ENCODE measurements at places on chromosomes 1 and 21. TPM values are rescaled to one million over a fixed set of nuclear protein-coding genes. Genes with fewer than 3 reads are reported as not detected.

The VASH2 gene
- 251 TPM for total RNA-seq

DNA sequence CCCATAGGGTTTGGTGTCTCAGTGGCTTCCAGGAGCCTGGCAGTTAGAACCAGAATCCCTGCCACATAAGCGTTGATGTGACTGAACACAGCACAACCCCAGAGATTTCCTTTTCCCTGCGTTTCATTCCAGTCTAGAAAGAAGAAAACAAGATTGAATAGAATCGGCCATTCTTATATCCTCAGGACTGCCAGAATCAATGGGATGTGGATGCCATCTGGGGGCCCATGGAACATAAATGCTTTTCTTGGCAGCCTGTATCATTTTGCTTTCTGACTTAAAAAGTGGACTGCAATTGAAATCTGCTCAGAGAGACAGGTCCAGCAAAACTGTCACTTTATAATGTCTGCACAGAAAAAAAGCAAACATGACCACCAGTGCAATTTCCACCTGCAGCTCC is 80.3 kb downstream of the DISC1 start:
- no peak overlapping the region for H3K27ac ChIP-seq
- no peak for DNase-seq
- H3K27me3 ChIP-seq, result no peaks in the 10 kb centered on the region
- H3K36me3 ChIP-seq, result no peaks in the 10 kb centered on the region

The CELA3B gene
- total RNA-seq, result 6.7 TPM

The KDM1A gene
- total RNA-seq, result 226 TPM

The AGTRAP gene
- 101 TPM for total RNA-seq

The ANKRD35 gene
- total RNA-seq, result 2.9 TPM

GRCh38 chr1:30538993-30539867 is 184.2 kb downstream of the MATN1 start:
- no peaks in the 10 kb centered on the region for H3K27me3 ChIP-seq
- no peak overlapping the region for H3K27ac ChIP-seq
- no peak for DNase-seq
- peaks cover 10% of the 10 kb centered on the region for H3K4me1 ChIP-seq
- H3K4me3 ChIP-seq, result no peak overlapping the region

- H3K4me3 ChIP-seq, result no peak overlapping the region
- no peak for DNase-seq
- no peaks in the 10 kb centered on the region for H3K4me1 ChIP-seq
- H3K27ac ChIP-seq, result no peak overlapping the region
- peaks cover 4% of the 10 kb centered on the region for H3K27me3 ChIP-seq
Measured at GRCh38 chr1:152436593-152437496, 22.8 kb upstream of the CRNN start.

GRCh38 chr21:27805696-27806095 is 838.8 kb upstream of the ADAMTS5 start:
- no peak overlapping the region for H3K27ac ChIP-seq
- H3K36me3 ChIP-seq, result no peaks in the 10 kb centered on the region
- H3K4me1 ChIP-seq, result peaks cover 2% of the 10 kb centered on the region

DNA sequence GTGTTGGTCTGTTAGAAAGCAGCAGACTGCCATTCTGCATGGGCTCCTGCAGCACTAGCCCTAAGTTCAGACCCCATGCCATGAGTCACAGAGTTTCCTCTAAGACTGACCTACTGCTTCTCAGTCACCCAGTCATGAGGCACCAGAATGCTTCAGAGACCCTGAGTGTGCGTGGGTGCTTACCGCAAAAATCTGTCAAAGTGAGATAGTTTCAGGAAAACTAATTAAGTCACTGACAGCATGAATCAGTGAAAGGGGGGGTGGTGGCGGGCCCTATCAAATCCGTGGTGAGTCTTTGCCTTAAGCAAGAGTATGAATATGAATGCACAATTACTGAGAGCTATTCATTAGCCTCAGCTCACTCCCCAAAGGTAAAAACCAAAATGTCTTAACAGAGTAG is 98.1 kb downstream of the KCTD3 start:
- H3K36me3 ChIP-seq, result no peaks in the 10 kb centered on the region
- H3K4me1 ChIP-seq, result peaks cover 51% of the 10 kb centered on the region
- H3K27ac ChIP-seq, result no peak overlapping the region
- DNase-seq, result no peak
- H3K4me3 ChIP-seq, result no peak overlapping the region

Data from WTC11 (cell line).